Foreskin melanocyte (primary cell): ENCODE measurements at places on chromosomes 5 and 9.

DNA sequence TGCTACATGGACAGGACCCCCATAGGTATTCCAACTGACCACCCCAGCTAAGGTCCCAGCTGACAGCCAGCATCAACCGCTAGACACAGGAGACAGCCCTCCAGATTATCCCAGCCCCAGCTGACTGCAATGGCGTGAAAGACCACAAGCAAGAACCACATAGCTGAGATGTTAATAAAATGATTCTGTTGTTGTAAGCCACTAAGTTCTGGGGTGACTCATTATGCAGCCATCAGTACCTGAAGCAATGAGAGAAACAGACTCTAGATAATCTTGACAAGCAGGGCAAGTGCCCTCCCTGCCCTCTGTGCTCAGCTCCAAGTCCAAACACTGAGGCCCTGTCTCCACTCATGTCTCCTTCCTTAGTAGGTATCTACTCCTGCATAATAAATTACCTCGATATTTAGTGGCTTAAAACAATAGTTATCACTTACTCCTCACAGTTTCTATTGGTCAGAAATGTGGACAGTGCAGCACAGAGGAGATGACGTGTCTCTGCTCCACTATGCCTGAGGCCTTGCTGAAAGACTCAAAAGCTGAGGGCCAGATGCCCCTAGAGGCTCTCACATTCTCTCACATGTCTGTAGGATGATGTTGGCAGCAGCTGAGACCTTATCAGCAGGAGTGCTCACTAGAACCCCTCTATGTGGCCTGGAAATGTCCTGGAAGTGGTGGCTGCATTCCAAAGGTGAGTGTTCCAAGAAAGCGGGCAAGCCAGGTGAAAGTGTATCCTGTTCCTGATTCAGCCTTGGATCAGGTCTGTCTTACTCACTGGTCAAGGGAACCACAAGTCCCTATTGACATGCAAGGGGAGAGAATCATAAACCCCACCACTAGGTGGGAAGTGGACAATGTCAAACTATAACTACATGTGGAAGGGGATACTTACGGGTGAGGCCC, 2.5 kb downstream of the MGAT1 start:
- DNase-seq, result no peak

GRCh38 chr5:75608870-75609269, 2.4 kb upstream of the ANKDD1B start:
- no peak for DNase-seq

DNA sequence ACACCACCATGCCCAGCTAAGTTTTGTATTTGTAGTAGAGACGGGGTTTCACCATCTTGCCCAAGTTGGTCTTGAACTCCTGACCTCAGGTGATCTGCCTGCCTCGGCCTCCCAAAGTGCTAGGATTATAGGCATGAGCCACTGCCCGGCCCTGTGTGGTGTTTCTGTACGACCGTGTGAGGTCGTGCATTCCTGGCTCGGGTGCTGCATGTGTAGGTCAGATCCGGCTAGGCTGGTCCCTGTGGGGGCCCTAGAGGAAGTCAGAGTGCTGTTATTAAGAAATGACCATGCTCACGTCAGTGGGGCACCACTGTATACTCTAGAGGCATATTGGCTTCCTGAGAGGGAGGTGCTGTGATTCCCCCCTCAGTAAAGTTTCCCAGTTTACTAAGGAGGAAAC, 13.7 kb downstream of the WNK2 start:
- no peak for DNase-seq

DNA sequence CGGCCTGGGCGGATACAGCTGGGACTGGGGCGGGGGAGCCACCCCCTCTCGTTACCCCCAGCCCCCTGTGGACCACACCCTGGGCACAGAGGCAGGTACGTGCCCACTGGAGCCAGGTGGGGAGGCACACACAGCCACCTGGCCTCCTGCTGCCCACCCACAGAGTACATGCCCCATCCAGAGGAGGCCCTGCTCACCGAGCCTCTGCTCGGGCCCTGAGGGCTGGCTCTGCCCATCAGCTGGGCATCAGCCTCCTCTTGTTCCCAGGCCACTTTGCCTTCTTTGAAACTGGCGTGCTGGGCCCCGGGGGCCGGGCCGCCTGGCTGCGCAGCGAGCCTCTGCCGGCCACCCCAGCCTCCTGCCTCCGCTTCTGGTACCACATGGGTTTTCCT, 6.3 kb downstream of the MAMDC4 start:
- DNase-seq, result no peak

- no peak for DNase-seq
Measured at GRCh38 chr5:180862645-180863044, 1.6 kb upstream of the ZFP62 start.

GRCh38 chr5:616484-617039, 4.4 kb downstream of the CEP72 start:
- DNase-seq, result no peak

- DNase-seq, result no peak
Measured at GRCh38 chr5:174083056-174083827, 37.7 kb downstream of the NSG2 start.

- DNase-seq, result no peak
Measured at GRCh38 chr5:175118700-175119309, 325.2 kb downstream of the DRD1 start.

DNA sequence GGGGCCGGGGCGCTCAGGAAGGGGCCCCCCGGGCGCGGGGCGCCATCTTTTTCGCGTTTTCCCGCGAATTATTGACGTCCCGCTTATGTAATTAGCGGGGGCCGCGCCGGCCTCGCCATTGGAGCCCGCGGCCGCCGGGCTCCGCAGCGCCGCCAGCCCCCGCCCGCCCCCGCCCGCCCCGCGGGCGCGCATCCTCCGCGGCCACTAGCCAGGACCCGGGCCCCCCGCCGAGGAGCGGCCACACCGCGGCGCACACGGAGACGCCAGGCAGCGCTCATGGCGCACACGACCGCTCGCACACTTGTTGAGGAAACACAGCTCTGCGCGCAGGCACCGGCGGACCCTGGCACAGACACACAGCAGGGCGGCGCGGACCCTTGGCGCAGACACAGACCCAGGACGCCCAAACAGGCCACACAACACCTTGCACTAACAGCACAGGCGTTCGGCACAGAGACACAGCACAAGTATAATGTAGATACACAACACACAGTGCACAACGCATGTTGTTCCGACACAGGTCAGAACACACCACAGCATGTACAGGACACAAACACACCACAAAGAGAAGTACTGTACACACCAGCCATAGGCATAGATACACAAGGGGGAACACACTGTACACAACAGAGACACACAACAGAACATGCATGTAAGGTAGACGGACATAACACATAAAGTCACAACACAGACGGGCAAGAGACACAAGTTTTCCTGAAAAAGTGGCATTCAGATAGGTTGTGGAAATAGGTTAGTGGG, 467 bp upstream of the PHF19 start:
- peak; percentile 46 for DNase-seq
